ENCODE measurements at places on chromosomes 2 and 18. TPM values are rescaled to one million over a fixed set of nuclear protein-coding genes. Genes with fewer than 3 reads are reported as not detected.

The ATIC gene
- total RNA-seq, result 296 TPM

The SFT2D3 gene
- total RNA-seq, result 5.9 TPM

The SCYGR4 gene
- total RNA-seq, result not detected

The SERPINB13 gene
- not detected for total RNA-seq

The PLGLB2 gene
- total RNA-seq, result 2.0 TPM

The TBC1D8 gene
- total RNA-seq, result 0.87 TPM
